ENCODE measurements at places on chromosomes 11 and 22.

DNA sequence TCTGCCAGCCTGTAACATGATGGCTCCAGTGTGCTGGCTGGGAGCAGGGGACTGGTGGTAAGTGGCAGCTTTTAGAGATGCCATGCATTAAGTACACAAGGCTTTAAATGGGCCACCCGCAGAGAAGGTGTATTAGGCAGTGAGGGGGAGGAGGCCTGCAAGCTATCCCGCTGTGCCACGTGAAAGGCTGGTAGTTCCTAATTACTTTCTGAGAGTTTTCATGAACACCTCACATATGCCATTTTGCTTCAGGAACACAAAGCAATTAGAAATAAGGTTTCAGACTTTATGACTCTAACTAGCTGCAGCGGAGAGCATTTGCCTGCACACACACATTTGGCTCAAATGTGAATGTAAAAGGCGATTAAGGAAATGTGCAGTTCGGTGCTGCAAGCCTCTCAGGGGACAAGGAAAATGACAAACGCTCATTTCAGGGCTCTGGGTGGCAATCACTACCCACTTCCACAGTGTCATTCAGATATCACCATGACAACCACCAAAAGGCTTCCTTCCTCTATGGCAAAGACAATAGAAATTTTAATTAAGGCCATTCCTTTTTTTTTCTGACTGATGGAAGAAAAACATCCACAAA, 116.6 kb downstream of the PLEKHA7 start:
- DNase-seq, result no peak

GRCh38 chr11:84884836-84885235, 742.3 kb downstream of the DLG2 start:
- DNase-seq, result no peak

GRCh38 chr11:99443276-99443675, 422.5 kb downstream of the CNTN5 start:
- DNase-seq, result no peak

- no peak for DNase-seq
Observed at GRCh38 chr11:89535221-89535620, 44.0 kb upstream of the NOX4 start.

Data from NCI-H1048 (cell line).